ENCODE measurements at places on chromosomes 2 and 18.

DNA sequence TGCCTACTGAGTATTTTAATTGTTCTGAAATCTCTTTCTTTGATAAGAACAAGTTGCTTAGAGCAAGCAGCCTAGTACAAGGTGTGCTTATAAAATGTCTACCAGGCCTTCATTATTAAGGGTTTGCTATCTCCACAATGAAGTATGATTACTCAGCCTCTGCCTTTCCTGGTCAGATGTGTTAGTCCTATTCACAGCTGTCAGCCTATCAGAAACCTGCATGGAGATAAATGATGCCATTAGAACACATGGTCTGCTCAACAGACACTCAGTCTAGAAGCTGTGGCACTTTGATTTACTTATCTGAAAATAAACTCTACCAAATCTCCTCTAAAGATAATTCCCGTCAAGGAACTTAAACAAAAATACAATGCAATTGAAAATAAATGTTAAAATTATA is 448.7 kb downstream of the ERBB4 start:
- no peak for DNase-seq

DNA sequence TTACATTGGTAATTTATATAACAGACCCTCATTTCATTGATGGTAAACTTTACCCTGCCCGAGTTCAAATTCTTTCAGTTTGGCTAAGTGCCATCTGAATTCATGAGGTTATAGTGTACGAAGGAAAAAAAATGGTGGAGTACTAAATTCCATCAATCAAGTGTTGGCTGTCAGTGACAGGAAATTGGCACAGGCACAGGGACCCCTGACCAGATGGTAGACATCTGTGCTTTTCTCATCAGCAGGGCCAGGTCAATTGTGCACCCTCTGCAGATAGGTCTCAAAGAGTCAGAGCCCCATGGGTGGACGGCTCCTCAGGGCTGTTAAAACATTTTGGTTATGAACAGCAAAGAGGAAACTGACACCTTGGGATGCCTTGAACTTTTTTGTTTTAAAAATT is 439.2 kb downstream of the SETBP1 start:
- DNase-seq = no peak

GRCh38 chr18:45004546-45005080 is 323.9 kb downstream of the SETBP1 start:
- DNase-seq = no peak

GRCh38 chr18:24988253-24988840 is 363.6 kb downstream of the ZNF521 start:
- no peak for DNase-seq

GRCh38 chr2:236935083-236935482 is 150.6 kb upstream of the COPS8 start:
- no peak for DNase-seq

DNA sequence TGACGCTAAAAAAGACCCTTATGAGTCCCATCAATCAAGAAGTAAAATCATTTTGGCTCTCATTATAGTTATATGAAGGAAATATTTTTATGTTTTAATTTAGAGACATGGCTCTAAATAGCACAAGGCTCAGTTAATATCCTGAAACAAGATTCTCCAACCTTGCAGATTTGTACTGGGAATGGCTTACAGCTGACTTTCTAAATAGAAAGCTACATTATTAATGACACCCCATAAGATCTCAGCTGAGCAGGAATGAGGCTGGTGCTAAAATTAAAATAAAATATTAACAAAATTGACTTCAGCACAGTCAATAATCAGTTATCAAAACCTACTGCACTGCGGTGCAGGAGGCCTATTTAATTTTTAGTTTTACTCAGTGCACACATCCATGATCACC is 136.9 kb downstream of the SLC39A10 start:
- no peak for DNase-seq

GRCh38 chr18:35436076-35436649 is 59.0 kb upstream of the ZNF396 start:
- DNase-seq = no peak

DNA sequence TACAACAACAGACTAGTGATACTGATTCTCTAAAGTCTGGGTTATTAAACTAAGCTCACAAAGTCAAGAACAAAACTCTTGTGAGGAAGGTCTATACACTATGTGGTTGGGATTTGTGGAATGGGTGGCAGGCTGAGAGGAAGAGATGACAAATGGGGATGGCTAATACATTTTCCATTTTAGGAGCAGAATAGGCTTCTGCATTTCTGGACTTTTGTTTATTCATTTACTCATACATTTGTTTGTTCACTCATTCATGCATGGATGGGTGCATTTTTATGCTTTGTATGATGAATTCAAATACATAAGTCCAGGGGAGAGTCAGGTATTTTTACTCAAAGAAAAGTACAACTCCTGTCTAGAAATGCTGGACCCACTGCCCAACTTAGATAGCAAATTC is 637.4 kb upstream of the CDH2 start:
- no peak for DNase-seq

DNA sequence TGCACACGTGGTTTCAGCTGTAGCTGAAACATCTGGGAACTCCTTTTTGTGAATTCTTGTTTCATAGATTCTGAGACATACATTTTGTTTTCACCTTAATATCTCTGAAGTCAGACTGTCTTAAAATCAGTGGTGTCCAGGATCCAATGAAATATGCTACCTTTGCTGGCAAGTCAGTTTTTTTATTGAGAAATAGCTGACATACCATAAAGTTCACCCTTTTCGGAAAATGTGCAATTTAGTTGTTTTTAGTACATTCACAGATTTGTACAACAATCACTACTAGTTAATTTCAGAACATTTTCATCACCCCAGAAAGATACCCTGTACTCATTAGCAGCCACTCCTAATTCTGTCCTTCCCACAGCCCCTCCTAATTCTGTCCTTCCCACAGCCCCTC is 243.7 kb downstream of the GLI2 start:
- DNase-seq = no peak

- DNase-seq = peak; percentile 18
Measured at GRCh38 chr2:196758474-196759377, 40.8 kb downstream of the GTF3C3 start.

GRCh38 chr2:223868005-223868404 is 30.6 kb upstream of the AP1S3 start:
- peak; percentile 90 for DNase-seq

GRCh38 chr2:217897091-217897715 is 105.6 kb downstream of the TNS1 start:
- no peak for DNase-seq

GRCh38 chr18:55927831-55928230 is 339.8 kb upstream of the TCF4 start:
- DNase-seq = no peak

DNA sequence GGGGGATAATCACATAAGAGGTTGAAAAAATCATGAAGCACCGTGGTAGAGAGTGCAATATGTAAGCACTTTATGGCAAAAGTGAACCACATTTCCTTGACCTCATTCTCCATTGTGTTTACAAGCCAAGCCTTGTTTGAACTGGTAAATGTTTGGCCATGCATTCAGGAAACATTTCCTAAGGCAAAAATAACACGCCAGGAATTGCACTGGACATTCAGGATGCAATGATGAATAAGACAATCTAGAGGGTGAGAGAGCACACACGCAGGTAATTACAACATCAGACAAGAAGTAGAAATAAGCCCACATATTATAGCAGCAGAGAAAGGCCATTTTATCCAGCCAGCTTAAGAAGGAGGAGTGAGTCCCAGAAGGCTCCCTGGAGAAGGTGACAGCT is 218.0 kb upstream of the OSR1 start:
- no peak for DNase-seq

- DNase-seq = no peak
Measured at GRCh38 chr18:52766002-52766545, 426.1 kb downstream of the DCC start.

GRCh38 chr2:240925191-240925567 is 19.0 kb downstream of the CROCC2 start:
- no peak for DNase-seq

All from MM.1S (cell line).